AG08395 (cell line): ENCODE measurements at places on chromosomes 1 and 21.

DNA sequence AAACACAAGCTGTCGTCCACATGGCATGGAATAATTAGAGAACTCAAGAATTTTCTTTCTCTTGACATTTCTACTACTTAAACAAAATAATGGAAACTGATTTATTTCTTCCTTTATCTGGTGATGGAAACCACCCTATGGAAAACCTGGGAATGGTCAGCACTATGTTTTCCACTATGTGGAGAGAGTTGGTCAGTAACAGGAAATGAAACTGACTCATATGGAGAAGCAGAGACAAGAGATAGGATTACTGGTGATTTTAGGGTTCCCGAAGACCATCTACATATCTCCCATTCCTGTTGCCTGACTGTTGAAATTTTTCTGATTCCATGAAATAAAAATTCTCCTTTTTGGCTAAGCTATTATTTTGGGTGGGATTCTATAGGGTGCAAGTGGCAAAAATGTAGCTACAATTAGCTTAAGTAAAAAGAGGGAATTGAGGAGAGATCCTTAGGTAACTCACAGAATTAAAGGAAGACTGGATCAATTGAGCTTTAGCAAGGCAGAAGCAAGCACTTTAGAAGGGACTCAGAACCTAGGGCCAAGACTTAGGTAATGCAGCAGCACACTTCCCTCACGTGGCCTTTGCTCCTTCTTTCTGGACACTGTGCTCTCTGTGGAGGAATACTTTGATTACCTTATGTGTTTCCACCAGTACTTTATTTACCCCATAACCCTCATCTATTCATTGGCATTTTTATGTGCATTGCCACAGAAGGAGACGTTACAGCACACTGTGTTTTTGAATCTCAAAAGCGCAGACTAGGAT lies 89.6 kb downstream of the LEPR start:
- DNase-seq = peak; percentile 50

DNA sequence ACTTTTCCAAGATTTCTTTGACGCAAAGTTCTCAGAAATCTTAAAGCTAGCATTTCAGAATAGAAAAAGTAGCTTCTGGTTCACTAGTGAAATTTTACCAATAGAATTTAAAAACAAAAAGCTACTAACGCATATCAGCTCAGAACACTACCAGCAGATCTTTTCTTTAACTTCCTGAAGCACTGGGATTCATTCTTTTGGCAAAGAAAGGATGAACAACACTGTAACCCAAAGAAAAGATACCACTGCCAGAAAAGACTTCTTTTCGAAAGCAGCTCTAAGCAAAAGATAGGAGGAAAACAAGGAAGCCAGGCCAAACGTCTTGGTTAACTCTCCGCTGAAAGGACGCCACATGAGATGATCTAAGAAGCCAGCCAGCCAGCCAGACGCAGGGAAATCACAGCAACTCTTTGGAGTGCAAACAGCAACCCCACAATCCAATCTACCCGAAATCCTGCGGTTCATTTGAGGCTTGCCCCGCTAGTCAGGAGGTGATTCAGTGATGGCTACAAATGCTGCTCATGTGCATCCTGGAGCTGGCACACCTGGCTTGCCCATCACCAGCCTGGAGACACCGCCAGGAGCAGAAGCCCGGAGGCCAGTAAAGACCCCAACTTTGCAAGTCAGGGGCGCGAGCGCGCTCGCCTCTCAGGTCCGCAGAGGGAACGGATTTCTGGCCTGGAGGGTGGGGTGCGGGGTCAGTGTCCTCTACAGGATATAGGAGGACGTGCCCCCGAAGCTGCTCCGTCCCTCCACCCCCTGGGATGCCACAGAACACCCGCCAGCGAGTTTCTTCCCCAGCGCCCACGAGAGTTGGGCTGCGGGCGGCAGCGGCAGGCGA lies 812 bp downstream of the NBPF1 start:
- peak; percentile 92 for DNase-seq

GRCh38 chr1:42429603-42430002 lies 26.2 kb downstream of the ZMYND12 start:
- peak; percentile 17 for DNase-seq

DNA sequence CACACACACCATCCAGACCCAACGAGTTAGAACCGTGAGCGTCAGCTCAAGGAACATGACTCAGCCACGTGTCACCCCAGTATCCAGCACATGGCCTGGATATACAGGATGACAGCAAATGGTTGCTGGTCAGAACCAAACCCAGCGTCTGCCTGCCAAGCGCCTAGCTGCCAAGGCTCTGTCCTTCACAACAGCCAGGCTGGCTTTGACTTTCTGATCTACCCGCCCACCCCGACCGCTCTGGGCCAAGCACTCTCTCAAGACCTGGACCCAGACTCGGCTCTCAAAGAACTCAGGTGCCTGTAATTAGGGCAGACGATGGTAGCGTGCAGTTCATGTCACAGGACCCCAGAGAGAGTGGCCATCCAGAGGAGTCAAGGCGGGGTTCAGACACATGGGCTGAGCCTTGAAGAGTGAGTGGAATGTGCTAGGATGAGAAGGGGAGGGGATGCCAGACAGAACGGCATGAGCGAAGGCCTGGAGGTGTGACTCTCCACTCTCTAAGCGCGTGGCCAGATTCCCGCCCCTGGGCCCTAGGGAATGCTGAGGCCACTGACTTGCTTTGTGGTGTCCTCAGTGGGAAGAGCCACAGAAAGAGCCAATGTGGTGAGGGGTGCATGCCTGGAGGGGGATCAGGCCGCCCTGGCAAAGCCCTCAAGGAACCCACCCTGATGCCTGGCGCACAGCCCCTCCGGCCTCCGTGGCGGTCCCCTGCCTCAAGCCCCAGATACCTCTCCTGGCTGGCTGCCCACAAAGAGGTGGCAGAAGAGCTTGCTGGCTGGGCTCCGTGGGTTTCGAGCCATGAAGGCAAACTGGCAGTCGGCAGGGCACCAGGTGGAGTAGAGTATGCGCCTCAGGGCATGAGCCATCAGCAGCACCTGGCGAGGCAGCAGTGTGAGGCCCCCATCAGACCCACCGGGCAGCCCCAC lies 7.0 kb downstream of the SH2D5 start:
- DNase-seq = peak; percentile 21

DNA sequence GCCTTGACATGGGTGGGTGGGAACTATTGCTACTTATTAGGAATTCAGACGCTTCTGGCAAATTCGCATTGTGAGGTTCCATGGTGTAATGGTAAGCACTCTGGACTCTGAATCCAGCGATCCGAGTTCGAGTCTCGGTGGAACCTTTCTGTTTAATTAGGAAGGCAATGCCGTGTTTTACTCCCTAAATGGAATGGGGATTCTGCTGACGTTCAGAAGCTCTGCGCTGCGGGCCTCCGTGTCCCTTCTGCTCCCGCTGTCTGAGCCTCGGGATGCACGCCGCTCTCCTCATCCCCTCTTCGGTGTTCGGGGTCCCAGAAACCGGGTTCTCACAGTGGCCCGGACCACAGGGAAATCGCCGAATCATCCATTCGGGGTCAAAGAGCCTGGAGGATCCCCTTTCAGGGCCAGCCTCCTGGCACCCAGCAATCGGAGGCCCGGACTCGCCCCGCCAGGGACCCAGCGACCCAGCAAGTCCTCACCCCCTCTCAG lies 280.3 kb downstream of the FAM72C start:
- DNase-seq = no peak

DNA sequence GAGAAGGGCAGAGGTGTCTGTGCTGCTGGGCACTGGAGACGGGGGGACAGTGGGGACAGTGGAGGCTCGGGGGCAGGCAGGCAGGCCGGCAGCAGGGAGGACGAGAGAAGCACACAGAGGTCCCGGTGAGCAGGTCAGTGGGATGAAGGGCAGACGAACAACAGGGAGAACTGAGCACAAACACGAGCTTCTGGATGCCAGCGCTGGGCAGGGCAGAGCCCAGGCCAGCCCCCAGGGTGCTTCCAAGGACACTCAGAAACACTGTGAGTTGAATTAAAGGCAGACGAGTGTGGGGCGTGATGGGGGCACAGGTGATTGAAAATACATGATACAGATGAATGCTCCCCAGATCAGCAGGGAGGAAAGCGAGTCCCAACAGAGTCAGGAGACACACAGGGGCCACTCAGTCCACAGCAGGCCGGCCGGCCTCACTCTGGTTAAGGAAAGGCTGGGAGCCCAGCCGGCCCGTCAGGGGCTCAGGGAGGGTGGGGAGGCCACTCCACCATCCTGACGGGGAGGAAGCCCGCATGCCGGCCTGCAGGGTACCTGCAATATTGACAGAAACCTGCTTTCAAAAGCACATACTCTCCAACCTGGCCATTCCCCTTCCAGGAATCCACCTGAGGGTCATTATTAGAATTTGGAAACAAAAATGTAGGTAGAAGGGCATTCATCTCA lies 14.1 kb downstream of the SLC19A1 start:
- DNase-seq = no peak

- DNase-seq = peak; percentile 76
Measured at GRCh38 chr1:66752000-66752592, at the start of gene DYNLT5. Gene DYNLT5 (plus strand): TSS chr1:66752459. CDS start chr1:66754659, 2,200 bp downstream.
